ENCODE measurements at places on chromosomes 5 and 9. TPM values are rescaled to one million over a fixed set of nuclear protein-coding genes. Genes with fewer than 3 reads are reported as not detected.
A peak's percentile ranks its signal among the peaks of the same experiment; 100 is the strongest.

Gene TYRP1
- total RNA-seq, result not detected

Gene GFPT2
- 0.80 TPM for total RNA-seq

Gene MCTP1
- 14.8 TPM for total RNA-seq

Gene FBXW5
- total RNA-seq, result 84.3 TPM

Gene MAPK9
- 24.3 TPM for total RNA-seq

Gene SMIM3
- 3.9 TPM for total RNA-seq

Gene TMEM215
- not detected for total RNA-seq

Gene GABRA1
- 0.10 TPM for total RNA-seq

Gene CFAP157
- 0.27 TPM for total RNA-seq

Gene MYMK
- not detected for total RNA-seq

Gene ADAMTSL1
- total RNA-seq, result not detected

GRCh38 chr5:158421319-158421718 lies 562.4 kb upstream of the CLINT1 start:
- no peaks in the 10 kb centered on the region for H3K36me3 ChIP-seq
- no peaks in the 10 kb centered on the region for H3K4me1 ChIP-seq
- H3K27ac ChIP-seq, result no peak overlapping the region
- peaks cover 5% of the 10 kb centered on the region for H3K27me3 ChIP-seq
- H3K4me3 ChIP-seq, result no peak overlapping the region

DNA sequence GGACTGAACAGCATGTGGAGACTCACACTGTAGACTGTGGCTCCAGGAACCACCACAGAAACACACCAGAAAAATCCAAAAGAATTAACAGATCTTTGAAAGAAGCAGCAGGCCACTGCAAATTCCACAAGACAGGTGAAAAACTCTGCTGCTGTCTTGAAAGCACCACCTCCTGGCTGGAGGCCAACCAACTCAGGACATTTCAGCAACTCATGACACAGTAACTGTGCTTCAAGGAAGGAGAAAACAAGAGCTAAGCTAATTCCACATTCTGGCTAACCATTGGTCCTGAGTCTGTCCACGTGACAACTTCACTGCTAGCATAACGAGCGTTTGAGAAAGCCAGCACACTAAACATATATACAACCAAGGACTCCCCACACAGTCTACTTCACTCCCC lies 625.1 kb downstream of the PRELID2 start:
- no peak overlapping the region for H3K4me3 ChIP-seq
- H3K4me1 ChIP-seq, result no peaks in the 10 kb centered on the region
- no peaks in the 10 kb centered on the region for H3K27me3 ChIP-seq
- H3K36me3 ChIP-seq, result no peaks in the 10 kb centered on the region

- H3K27ac ChIP-seq, result no peak overlapping the region
- no peaks in the 10 kb centered on the region for H3K27me3 ChIP-seq
- H3K36me3 ChIP-seq, result no peaks in the 10 kb centered on the region
- no peak for DNase-seq
- no peaks in the 10 kb centered on the region for H3K4me1 ChIP-seq
- no peak overlapping the region for H3K4me3 ChIP-seq
Measured at GRCh38 chr5:99765011-99765410, 770.2 kb upstream of the FAM174A start.

- no peaks in the 10 kb centered on the region for H3K36me3 ChIP-seq
- H3K27me3 ChIP-seq, result peaks cover 24% of the 10 kb centered on the region
- no peak overlapping the region for H3K27ac ChIP-seq
Measured at GRCh38 chr5:6822068-6822467, 108.8 kb downstream of the TENT4A start.

DNA sequence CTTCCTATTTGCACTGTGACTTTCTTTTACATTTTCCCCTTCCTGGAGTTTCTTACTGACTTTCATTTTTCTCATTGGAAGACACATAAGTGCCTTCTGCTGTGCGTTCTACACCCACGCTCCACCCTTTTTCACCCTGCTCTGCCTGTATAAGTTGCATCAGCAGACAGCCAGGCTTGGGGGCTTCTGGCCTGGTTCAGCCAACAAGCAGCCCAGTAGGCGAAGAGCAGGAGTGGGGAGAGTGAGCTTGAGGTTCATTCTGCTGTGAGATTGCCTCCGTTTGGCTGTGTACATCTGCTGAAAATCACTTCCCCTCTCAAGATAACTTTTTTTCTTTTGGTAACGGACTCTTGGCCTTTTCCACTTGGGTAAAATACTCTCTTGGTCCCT lies 38.4 kb downstream of the RASGRF2 start:
- H3K4me3 ChIP-seq, result peak overlapping the region; percentile 72
- H3K27me3 ChIP-seq, result no peaks in the 10 kb centered on the region
- H3K4me1 ChIP-seq, result peaks cover 34% of the 10 kb centered on the region

DNA sequence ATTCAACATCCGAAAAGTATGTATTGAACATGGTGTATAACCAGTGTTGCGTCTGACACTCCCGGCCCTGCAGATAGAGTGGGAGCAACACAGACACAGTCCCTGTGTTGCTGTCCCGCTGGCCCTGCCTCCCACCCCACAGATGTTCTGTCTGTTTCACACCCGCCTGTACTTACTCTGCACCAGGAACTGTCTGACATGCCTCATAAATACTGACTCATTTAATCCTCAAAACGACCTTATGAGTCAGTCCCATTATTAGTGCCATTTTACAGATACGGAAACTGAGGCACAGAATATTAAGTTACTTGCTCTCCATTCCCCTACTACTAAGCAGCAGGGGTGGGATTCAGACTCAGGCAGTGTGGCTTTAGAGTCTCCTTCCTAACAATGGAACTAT lies 109.8 kb upstream of the NFIL3 start:
- H3K4me1 ChIP-seq, result peaks cover 3% of the 10 kb centered on the region
- peaks cover 42% of the 10 kb centered on the region for H3K27me3 ChIP-seq
- H3K4me3 ChIP-seq, result no peak overlapping the region
- DNase-seq, result no peak

DNA sequence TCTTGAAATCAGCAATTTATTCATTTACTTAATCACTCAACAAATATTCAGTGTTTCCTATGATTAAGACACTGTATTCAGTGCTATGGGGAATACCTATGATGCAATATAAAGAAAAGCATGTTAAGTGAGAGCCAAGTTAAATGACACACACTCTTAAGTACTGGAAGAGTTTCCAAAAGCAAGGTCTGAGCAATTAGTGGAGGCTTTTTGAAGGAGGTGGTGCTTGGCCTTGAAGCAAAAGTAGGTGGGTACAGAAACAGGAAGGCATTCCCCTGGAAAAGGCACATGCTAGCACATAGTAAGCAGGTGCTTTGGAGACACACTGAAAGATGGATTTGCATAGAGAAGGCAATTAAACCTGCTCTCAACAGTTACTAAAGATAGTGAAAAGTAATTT lies 4.0 kb downstream of the TSLP start:
- H3K36me3 ChIP-seq, result peaks cover 7% of the 10 kb centered on the region
- H3K27me3 ChIP-seq, result peaks cover 77% of the 10 kb centered on the region
- no peak overlapping the region for H3K4me3 ChIP-seq
- no peak for DNase-seq
- H3K4me1 ChIP-seq, result peaks cover 23% of the 10 kb centered on the region

- no peaks in the 10 kb centered on the region for H3K4me1 ChIP-seq
- no peaks in the 10 kb centered on the region for H3K36me3 ChIP-seq
- H3K27ac ChIP-seq, result no peak overlapping the region
- H3K4me3 ChIP-seq, result no peak overlapping the region
- no peak for DNase-seq
- H3K27me3 ChIP-seq, result peaks cover 4% of the 10 kb centered on the region
Measured at GRCh38 chr5:122629121-122629677, 145.7 kb upstream of the SNX2 start.

GRCh38 chr9:13963005-13963653 lies 350.8 kb downstream of the NFIB start:
- no peak overlapping the region for H3K27ac ChIP-seq
- H3K4me3 ChIP-seq, result no peak overlapping the region
- no peaks in the 10 kb centered on the region for H3K4me1 ChIP-seq
- no peak for DNase-seq
- no peaks in the 10 kb centered on the region for H3K27me3 ChIP-seq

- no peaks in the 10 kb centered on the region for H3K4me1 ChIP-seq
- peaks cover 2% of the 10 kb centered on the region for H3K36me3 ChIP-seq
- DNase-seq, result no peak
- no peak overlapping the region for H3K4me3 ChIP-seq
- peaks cover 23% of the 10 kb centered on the region for H3K27me3 ChIP-seq
Measured at GRCh38 chr5:10546186-10546585, 17.7 kb upstream of the ANKRD33B start.

DNA sequence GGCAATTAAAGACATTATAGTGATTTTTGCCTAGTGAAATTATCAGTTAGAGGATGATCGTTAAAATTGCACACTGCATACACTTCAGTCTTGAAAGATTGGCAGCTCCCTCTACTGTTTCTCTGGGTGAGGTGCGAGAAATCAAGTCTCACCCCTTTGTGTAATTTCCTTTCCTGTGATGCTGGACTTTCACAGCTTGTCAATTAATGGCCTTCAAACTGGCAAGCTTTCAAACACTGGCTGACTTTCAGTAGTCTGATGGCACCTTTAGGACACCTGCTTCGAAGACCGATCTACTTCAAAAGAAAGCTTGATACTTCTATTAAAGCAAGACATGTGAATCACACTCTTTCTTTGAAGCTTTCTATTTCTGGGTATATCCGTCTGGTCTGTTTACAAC lies 706.7 kb upstream of the PTPRD start:
- DNase-seq, result no peak
- H3K4me1 ChIP-seq, result no peaks in the 10 kb centered on the region
- H3K4me3 ChIP-seq, result no peak overlapping the region
- H3K27ac ChIP-seq, result no peak overlapping the region
- H3K36me3 ChIP-seq, result no peaks in the 10 kb centered on the region

DNA sequence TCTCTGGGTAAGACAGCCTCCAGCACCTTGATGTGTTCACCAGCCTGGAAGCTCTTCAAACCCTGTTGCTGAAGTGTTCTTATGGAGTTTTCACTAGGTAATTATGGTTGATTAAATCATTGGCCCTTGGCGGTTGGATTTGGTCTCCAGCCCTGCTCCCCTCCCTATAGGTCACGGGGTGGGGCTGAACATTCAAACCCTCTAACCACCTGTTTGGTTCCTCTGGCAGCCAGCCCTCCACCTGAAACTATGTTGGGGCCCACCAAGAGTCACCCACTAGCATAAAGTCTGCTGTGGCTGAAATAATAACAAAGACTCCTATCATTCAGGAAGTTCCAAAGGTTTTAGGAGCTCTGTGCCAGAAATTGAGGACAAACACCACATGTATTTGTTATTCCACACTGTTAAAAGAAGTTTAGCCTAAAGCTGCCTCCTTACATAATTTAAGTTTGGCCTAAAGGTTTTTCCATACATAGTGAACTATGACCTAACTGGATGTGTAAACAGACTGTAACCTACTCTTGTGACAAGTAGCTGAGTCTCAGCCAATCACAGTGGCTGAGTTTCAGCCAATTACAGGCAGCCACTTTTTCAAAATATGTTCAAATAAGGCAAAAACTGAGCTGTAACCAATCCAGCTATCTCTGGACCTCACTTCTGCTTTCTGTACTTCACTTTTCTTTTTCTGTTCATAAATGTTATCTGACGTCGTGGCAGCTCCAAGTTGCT lies 34.8 kb downstream of the TMEM252 start:
- H3K27ac ChIP-seq, result no peak overlapping the region
- peaks cover 30% of the 10 kb centered on the region for H3K27me3 ChIP-seq
- no peaks in the 10 kb centered on the region for H3K4me1 ChIP-seq
- DNase-seq, result no peak
- H3K4me3 ChIP-seq, result no peak overlapping the region

DNA sequence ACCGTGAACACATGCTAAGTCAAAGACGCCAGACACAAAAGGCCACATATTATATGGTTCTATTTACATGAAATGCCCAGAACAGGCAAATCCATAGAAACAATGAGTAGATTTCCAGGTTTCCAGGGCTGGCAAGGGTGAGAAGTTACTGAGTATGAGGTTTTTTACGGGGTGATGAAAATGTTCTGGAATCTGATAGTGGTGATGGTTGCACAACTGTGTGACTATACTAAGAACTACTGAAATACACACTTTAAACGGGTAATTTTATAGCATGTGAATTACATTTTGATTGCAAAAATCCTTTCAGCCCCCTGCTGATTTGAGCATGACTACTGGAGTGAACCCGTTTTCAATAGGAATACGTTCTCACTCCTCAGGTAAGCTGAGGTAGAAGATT lies 46.7 kb upstream of the TBC1D9B start:
- no peak overlapping the region for H3K27ac ChIP-seq
- H3K36me3 ChIP-seq, result peaks cover 13% of the 10 kb centered on the region
- no peak for DNase-seq
- H3K4me3 ChIP-seq, result no peak overlapping the region
- H3K27me3 ChIP-seq, result no peaks in the 10 kb centered on the region
- H3K4me1 ChIP-seq, result peaks cover 2% of the 10 kb centered on the region

DNA sequence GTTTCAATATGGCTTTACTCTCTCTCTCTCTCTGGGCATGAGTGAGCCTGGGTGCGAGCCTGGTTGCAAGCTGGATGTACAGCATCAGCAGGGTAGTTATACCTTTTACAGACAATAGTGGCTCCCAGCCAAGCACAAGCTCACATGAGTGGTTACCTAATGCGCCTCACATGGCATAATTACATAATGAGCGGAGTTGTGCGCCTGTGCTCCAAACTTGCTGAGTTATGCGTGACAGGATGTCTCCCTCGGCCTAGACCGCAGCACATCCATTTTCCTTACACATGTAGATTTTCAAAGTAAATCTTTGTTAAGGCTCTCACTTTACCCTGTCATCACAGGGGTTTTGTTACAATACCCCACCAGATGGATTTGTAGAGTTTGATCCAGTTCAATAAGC lies 233.5 kb upstream of the WWC1 start:
- no peak overlapping the region for H3K4me3 ChIP-seq
- no peak for DNase-seq
- no peaks in the 10 kb centered on the region for H3K4me1 ChIP-seq
- no peaks in the 10 kb centered on the region for H3K36me3 ChIP-seq
- H3K27me3 ChIP-seq, result peaks cover 14% of the 10 kb centered on the region

GRCh38 chr9:121610638-121610953 lies 40.8 kb upstream of the DAB2IP start:
- H3K4me3 ChIP-seq, result no peak overlapping the region
- no peaks in the 10 kb centered on the region for H3K36me3 ChIP-seq
- H3K27ac ChIP-seq, result no peak overlapping the region
- H3K4me1 ChIP-seq, result peaks cover 12% of the 10 kb centered on the region

GRCh38 chr9:136157477-136158265 lies 39.0 kb upstream of the TMEM250 start:
- H3K4me3 ChIP-seq, result no peak overlapping the region
- H3K27me3 ChIP-seq, result peaks cover 26% of the 10 kb centered on the region
- H3K36me3 ChIP-seq, result no peaks in the 10 kb centered on the region
- DNase-seq, result no peak
- no peaks in the 10 kb centered on the region for H3K4me1 ChIP-seq

DNA sequence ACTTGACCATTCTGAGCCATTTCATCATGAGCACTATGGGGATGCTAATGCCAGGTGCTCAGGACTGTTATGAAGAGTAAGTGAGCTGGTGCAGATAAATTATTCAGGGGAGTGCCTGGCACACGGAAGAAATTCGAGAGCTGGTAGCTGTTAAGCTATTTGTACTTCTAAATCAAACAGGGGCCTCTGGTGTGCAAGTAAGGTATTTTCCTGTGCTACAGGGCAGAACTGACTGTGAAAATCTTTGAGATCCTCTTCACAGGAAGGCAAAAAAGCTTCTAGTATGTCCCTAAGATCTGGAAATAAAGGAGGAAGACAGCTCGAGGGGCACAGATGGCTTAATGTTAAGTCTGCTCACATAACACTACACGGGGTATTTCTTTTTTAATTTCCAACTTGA lies 106.3 kb upstream of the SPOCK1 start:
- no peak overlapping the region for H3K4me3 ChIP-seq
- peaks cover 3% of the 10 kb centered on the region for H3K4me1 ChIP-seq
- H3K36me3 ChIP-seq, result no peaks in the 10 kb centered on the region
- peaks cover 66% of the 10 kb centered on the region for H3K27me3 ChIP-seq
- no peak overlapping the region for H3K27ac ChIP-seq

Data from T-helper 17 cell (primary cell).